GM12864 (cell line): ENCODE measurements at places on chromosomes 4 and X.

- no peak for DNase-seq
Observed at GRCh38 chr4:41227902-41228301, 13.6 kb upstream of the APBB2 start.

GRCh38 chr4:140642674-140643437 is 74.1 kb upstream of the UCP1 start:
- DNase-seq = no peak

DNA sequence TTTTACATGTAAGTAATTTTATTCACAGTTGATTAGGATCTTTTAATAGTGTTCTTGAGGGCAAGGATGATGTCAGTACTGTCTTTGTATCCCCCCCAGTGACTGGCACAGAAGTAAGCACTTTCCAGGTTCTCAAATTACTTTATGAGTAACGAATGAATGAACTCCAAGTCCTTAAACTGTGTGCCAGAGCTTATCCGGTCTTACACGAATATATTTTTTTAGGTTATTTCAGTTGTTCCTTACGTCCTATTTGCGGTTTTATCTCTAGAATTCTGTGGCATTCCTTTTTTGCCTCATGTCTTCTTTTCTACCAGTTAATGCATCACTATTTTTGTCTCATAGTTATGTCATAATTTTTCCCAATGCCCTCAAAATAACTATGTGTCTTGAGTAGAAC is 106.9 kb upstream of the MID1IP1 start:
- no peak for DNase-seq

GRCh38 chr4:185115827-185116232 is 27.2 kb upstream of the SLC25A4 start:
- DNase-seq = no peak

DNA sequence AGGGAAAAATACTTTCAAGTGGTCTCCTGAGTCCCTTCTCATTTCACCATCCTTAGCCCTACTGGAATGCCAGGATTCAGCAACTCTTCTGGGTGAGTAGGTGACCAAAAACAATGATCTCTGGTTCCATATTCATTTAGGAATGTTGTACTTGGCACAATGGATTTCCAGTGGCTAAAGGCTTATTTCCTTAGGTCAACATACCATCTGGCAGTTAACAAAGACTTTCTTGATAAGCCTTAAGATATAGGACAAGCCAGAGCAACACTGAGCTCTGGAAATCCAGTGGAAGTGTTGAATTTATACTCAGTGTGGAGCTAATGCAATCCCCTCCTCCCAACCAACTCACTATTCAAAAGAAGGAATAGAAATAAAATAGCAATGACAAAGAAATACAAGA is 139.4 kb upstream of the EMCN start:
- no peak for DNase-seq

DNA sequence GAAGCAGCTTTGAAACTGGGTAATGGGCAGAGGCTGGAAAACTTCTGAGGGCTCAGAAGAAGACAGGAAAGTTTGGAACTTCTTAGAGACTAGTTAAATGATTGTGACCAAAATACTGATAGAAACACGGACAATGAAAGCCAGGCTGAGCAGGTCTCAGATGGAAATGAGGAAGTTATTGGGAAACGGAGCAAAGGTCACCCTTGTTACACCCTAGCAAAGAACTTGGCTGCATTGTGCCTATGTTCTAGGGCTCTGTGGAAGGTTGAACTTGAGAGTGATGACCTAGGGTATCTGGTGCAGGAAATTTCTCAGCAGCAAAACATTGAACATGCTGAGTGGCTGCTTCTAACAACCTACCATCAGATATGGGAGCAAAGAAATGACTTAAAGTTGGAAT is 50.8 kb upstream of the FBXW7 start:
- DNase-seq = no peak

DNA sequence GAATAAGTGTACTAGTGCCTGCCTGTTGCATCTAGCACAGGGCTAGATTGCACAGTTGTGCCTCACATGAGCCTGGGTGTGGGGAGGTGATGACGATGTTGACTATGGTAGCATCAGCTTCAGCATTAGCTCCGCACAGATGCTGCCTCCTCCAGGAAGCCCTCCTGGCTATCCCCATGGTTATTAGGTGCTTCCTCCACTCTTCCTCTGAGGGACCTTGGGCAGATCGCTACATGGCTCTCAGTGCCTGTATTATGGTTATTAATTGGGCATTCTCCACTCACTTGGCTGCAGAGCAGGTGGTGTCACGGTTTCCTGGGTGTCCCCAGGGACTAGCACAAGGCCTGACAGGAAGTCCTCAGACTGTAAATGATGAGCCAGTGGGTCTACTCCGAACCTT is 325.6 kb downstream of the ARHGAP10 start:
- no peak for DNase-seq

DNA sequence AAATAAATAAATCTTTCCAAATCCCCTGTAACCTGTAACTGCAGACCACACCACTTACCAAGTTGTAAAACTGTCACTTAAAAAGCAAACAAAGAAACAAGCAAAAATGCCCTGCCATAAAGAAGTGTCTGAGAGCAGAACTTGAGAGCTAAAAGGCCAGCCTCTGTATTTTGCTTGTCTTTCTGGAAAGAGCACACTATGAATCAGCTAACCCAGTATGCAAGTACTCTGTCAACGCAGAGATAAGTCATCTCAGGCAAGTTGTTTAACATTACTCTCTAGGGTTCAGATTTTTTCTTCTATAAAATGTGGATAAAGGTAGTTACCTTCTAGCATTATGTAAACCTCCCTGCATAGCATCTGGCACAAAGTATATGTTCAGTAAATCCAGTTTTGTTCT is 134.8 kb downstream of the HS3ST1 start:
- DNase-seq = no peak

- DNase-seq = no peak
Observed at GRCh38 chrX:120768681-120769080, 107.0 kb downstream of the CT47B1 start.

- DNase-seq = no peak
Observed at GRCh38 chr4:39942507-39942906, 35.2 kb downstream of the PDS5A start.

GRCh38 chr4:142706381-142706780 is 139.7 kb downstream of the INPP4B start:
- no peak for DNase-seq

DNA sequence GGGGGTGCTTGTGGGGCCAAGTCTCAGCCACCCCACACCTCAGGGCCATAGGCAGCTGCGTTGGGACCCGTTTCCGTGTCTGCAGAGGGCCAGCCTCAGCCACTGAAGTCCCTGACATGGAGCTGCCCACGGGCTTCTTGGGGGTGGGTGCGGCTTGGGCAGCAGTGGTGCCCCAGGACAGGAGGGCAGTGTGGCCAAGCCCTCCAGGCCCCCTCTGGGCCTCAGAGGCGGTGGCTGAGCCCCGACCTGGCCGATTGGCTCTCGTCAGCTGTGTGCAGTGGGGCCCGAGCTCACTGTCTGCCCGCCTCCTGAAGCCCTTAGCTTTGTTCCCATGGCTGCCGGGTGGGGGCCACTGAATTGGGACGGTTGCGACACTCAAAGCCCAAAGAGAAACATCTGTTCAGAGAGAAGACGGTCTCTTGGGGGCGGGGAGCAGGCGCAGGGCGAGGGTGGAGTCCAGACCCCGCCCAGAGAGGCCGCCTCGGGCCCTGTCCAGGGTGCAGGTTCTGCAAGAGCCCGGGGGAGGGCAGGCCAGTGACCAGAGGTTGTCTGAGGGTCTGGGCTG is 9.1 kb downstream of the FGFR3 start:
- DNase-seq = no peak

DNA sequence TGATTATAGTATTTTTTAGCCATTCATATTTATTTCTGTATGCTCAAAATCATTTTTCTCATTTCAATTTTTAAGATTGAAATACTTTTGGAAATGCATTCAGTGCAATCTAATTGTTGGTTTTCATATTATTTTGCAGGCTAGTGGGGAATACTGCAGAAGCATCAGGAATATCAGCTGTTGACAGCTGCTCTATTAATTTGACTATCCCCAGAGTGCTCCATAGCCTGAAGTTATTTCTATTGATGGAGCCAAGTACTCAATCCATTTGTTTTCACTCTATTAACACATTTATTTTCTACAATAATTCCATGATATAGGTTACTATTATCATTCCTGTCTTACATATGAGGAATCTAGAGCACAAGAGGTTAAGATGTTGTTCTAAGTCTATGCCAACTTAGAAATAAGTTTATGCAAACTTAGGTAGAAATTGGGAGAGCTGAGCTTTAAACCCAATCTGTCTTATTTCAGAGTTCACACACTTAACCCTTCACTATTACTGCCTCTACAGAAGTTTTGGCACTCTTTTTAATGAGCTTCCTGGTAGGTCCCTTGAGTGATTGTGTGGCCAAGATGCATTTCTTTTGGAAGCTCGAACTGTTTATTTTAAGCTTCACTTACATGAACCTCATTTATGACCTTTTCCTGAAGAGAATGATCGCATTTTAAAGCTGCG is 65.6 kb upstream of the PCDH18 start:
- no peak for DNase-seq
